Activated T-cell treated with anti-CD3 and anti-CD28 coated beads, Interleukin-2, amount 50 U/mL, for 48 hours (primary cell): ENCODE measurements at places on chromosomes 6 and 20.
A peak's percentile ranks its signal among the peaks of the same experiment; 100 is the strongest.

- DNase-seq, result no peak
These were observed 187.7 kb upstream of the MYLIP start for GRCh38 chr6:15941168-15941567.

- DNase-seq, result no peak
These were observed 10.4 kb downstream of the CEP57L1 start for GRCh38 chr6:109105681-109106080.

DNA sequence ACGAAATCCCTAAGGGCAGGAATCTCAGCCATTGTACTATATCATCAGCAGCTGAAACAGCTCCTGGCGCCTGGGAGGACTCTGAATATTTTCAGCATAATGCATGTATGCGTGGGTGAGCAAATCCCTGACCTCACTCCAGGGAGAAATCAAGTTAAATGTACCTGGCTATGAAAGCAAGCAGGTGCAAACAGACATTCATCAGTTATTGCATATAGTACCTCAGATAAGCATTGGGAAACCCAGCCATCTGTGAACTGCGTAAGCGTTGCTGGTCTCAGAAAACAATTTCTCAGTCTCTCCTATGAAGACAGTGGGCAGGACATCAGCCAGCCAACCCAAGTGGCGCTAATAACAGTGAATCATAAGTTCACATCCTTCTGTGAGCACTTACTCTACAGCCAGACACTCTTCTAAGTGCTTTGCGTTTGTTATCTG lies 622.6 kb downstream of the EPM2A start:
- no peak for DNase-seq

- DNase-seq, result peak; percentile 67
These were observed 107.2 kb upstream of the FOXA2 start for GRCh38 chr20:22691369-22692118.
